ENCODE measurements at places on chromosomes 5 and 9.

- DNase-seq: peak; percentile 33
Observed at GRCh38 chr5:32446630-32447029, 2.1 kb upstream of the ZFR start.

- DNase-seq: no peak
Observed at GRCh38 chr5:143194206-143194605, 209.3 kb downstream of the NR3C1 start.

GRCh38 chr9:114798780-114799427 is 6.9 kb downstream of the TNFSF15 start:
- no peak for DNase-seq

DNA sequence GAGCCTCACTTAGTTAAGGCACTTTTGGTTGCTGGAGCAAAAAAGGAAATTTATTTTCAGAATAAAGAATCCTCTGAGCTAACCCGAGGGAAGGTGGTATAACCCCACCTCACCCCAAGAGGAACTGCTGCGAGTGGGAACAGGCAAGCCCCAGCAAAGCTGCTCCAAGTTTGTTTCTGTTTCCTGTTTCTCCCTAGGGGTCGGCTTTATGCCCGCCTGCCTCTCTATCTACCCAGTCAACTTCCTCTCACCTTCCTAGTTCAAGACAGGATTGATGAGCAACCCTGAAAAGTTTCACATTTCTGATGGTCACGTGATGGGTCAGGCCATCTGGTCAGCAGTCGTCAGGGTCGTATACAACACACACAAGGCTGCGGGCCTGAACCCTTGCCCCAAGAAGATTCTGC is 31.1 kb downstream of the TRIO start:
- no peak for DNase-seq
